Stimulated activated CD4-positive, alpha-beta T cell treated with anti-CD3 and anti-CD28 coated beads, TNF-alpha, amount 100 ng/mL, for 48 hours (primary cell): ENCODE measurements at places on chromosomes 16 and 17.

DNA sequence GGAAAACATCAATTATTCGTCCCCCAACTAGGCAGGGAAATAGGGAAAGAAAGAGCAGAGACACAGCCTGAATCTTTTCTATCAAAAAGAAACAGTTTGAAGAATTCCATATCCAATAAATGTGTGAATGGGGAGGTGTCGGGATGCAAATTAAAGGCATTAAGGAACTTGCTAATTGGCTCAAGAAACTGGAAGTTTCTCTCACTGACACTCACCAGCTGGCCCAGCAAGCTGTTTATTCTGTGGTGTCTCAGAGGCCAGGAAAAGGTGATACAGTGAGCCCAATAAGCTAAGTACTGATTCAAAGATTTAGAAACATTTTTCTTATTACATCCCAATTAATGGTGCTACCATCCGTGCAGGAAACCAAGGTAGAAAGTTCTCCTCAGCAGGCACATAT lies 104.4 kb upstream of the CLEC3A start:
- DNase-seq: no peak

DNA sequence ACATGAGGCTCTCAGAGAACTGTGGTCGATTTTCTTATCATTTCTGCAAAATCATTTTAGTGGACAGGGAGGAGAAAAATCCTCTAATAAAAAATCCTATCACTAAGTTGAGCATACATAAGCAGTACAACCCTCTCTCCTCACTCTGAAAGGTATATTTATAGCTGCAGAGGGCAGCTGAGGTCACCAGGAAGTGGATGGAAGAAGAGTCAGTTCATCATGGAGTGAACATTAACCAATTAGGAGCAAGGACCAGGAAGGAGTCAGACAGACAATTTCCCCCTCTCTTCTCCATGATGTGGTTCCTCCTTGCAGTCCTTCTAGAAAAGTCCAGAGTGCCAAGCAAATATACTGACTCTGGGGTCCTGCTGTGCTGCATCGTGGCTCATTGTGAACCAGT lies 253.7 kb downstream of the TOX3 start:
- no peak for DNase-seq

DNA sequence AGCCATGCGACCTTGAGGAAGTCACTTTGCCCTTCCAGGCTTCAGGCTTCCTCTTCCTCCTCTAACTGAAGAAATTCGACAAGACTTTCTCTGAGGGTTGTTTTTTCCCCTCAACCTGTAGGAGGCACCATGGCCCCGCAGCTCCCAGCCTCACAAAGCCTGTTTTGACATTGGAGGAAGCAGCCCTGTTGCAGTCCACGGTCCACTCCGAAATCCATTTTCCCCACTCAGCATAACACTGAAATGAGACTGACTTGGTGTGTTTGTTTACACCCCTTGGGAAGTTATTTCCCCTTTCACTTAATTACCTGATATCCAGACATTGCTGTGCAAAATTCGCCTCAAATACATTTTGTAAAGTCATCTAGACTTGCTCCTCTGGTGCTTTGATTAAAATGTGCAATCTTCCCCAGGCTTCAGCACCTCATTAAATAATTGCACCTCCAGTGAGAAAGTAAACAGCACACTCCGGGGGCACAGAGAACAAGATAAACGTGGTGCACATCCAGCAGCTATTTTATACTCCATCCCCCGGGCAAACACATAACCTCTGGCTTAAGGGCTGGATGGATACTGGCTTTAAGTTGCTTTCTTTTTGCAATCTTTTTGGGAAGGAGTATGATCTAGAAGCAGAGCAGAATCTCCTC lies 41.4 kb upstream of the PIRT start:
- DNase-seq: no peak

DNA sequence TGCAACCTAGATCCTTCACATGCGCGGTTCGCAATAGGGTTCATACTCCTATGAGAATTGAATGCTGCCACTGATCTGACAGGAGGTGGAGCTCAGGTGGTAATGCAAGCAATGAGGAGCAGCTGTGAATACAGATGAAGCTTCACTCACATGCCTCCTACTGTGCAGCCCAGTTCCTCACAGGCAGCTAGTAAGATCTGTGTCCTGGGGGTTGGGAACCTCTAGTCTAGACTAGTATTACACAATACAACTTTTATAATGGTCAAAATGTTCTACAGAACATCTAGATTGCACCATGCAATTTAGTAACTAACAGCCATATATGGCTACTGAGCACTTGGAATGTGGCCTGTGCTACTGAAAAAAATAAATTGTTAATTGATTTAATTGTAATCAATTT lies 26.7 kb downstream of the ABCA5 start:
- no peak for DNase-seq

DNA sequence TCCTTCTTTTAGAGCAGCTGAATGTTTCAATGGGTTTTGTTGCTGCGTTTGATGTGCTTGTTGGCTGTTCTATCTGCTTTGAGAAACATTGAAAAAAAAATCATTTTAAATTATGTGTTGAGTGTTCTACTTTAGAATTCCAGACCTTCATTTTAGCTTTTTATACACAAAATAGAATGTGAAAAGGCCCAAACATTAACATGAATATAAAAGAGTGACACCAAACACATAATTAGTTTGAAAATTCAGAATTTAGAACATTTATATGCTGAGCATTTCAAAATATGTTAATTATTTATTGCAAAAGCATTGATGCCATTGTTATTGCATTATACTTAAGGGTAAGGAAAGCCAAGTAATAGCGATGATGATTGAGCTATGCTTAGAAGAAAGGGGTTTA lies 2.9 kb downstream of the NFAT5 start:
- no peak for DNase-seq

DNA sequence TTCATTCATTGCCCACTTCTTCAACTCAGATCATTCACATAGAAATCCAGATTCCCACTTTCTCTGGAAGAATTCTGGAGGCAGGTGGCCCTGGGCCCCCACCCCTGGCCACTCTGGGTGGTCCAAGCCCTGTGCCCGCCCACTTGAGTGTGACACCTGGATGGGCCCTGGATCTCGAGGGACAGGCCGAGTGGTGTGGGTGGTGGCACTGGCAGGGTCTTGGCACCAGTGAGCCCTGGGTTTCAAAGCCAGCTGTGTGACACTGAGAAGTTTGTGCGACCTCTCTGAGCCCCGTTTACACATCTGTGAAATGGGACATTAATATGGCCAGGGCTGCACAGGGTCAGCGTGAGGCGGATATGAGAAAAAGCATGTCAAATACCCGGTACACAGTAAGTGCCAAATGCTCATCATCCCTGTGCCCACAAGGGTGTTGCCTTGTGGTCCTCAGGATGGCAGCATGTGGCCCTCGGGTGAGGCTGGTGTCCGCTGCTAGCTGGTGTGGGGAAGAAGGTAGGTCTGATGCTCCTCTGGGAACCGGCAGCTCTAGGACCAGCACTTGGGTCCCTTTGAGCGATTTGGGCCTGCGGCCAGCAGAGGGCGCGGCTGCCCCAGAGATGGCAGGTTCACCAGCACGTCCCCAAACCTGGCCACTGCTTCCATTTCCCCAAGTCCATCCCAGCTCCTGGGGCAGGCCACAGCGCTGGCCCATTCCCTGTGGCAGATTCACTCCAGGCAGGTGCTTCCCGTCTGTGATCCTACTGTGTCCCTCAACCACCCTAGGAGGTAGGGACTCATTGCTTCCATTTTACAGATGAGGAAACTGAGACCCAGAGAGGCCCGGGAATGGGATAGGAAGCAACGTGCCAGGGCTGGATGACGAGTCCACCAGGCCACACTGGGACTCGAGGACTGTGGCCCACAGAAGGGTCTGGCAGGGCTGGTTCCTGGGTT lies 3.6 kb downstream of the OSGIN1 start:
- DNase-seq: peak; percentile 67

- DNase-seq: no peak
Measured at GRCh38 chr17:17911001-17911613, 61.1 kb downstream of the TOM1L2 start.

- no peak for DNase-seq
Measured at GRCh38 chr16:57977418-57978069, 6.6 kb upstream of the CNGB1 start.

GRCh38 chr16:75306099-75306762 lies 54.8 kb upstream of the BCAR1 start:
- DNase-seq: no peak

- no peak for DNase-seq
Measured at GRCh38 chr16:2715064-2715463, 5.0 kb downstream of the PRSS27 start.

- DNase-seq: no peak
Measured at GRCh38 chr17:40984226-40984625, at the start of gene KRT40. KRT40 (minus strand) TSS chr17:40984326; CDS start chr17:40984273, 53 bp downstream.

DNA sequence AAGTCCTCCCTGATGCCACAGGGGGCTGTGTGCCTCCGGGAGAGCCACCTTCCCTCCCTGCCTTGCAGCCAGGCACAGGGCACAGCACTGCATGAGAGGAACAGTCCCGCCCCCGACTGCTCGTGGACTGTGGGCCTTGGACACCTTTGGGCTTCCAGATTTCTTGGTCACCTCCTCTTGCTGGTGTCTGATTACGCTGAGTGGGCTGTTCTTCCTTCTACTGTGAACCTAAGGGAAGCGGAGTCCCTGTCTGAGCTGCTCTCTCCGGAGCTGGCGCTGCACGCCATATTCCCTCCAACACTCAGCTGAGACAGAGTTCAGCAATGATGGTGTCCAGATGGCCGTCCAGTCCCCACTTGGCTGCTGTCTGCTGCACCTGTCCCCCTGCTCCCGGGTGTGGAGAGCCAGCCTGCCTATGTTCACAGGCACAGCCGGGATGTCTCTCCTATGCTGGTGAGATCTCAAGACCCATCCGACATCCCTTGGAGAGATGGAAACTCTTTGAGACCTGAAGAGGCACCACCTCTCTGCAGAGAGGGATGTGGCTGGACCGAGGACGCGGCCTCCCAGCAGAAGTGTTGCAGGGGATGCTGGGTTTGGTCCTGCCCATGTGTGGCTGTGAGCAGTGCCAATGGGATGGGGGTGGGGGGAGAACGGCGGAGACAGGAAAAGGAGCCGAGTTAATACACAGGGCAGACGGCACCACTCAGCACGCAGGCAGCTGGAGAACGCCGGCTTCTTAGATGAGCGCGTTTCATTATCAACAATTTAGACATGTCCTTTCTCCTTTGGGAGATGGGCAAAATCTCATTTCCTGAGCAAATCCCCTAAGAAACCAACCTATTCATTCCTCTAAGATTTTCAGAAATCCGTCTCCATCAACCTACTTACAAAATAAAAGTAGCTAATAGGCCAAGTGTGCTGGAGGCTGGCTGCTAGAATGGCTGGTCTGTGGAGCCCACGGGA lies 171.9 kb downstream of the ENGASE start:
- no peak for DNase-seq

DNA sequence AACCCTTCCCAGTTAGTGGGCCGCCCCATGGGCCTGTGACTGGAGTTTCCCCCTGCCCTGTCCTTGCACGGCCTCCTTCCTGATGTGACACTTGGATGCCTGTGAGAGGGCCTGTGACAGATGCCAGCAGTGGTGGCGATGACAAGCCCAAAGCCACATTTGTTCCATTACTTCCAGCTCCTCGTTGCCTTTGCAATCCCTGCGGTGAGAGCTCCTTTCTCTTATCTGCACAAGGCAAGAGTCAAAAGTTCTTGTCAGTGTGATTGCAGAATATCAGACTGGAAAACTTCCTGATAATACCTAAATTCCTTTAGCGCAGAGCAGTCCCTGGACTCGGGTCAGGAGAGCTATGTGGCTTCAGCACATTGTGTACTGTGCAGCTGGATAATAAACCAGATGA lies 54.4 kb upstream of the ARHGAP44 start:
- DNase-seq: no peak

DNA sequence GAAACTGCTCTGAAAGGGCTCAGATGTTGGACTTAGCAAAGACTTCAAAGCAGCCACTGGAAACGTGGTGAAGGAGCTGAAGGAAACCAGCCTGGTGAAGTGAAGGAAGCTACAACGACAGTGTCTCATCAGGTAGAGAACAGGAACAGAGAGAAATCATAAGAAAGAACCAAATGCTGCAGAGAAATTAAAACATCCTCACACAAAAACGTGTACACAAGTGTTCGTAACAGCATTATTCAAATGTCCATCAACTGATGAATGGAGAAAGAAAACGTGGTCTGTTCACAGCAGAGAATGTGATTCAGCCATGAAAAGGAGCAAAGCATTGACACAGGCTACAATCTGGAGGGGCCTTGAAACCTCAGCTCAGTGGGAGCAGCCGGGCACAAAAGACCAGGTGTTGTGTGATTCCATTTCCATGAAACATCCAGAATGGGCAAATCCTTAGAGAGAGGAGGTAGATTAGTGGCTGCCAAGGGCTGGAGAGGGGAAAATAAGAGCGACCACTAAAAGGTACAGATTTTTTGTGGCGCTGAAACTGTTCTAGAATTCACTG lies 26.9 kb downstream of the IFT140 start:
- DNase-seq: no peak

DNA sequence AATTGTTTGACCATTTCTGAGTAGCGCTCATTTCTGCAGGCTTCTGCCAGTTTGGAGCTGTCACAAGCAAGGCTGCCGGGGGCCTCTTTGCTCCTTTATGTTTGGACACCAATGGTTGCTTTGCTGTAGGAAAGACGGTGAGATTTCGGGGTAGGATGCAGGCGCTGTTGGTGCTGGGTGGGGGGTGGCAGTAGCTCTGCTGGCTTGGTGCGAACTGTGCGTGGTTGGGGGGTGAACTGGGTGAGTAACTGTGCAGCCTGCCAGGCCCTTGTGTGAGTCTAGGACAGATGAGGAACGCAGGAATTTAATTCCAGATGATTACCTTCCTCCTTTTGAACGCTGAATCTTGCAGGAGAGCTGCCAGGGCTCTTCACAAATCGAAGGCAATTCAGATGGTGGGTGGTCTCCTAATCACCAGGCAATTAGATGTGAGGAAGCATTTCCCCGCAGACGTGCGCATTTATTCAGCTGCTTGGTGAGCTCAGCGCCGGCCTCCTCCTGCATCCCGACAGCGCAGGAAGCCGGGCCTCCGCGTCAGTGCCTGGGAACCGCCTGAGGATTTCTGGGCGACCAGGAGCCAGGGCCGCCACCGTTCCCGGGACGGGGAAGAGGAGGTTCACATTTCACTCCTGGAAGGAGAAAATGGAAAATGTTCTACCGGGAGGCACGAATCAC lies 154.4 kb downstream of the FOXL1 start:
- no peak for DNase-seq

GRCh38 chr17:8166731-8167130 lies 4.0 kb upstream of the VAMP2 start:
- no peak for DNase-seq

DNA sequence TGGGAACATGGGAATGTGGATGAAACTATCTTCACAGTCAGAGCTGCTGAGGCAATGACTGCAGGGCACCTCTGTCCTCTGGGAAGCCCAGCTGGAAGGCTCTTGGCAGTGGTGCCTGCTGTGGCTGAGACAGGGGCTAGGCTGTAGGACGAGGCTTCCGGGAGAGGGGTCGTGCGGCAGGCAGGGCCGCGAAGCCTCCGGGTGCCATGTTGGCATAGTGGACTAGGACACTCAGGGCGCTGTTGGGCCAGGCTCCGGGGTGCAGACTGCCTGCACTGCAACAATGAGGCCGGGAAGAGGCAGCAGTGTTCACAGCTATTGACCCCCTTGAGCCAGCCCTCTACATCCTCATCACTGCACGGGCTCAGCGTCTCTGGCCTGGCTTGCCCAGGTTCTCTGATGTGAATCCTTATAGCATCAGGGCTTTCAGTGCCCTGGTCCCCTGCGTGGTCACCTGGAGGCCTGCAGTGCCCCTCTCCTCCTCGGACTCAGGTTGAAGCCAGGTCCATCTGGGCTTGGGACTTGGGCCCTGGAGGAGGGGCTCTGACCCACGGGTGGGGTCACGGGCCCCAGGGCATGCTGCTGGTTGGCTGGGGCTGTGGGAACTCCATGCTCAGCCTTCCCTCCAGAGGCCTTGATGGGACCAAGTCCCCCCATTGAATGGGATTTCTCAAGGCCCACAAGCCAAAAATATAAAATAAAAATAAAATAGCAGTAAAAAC lies 91.6 kb downstream of the TNFRSF13B start:
- DNase-seq: no peak
